Cardiac fibroblast (primary cell): ENCODE measurements at places on chromosomes 1 and 21.
A peak's percentile ranks its signal among the peaks of the same experiment; 100 is the strongest.

- peak; percentile 12 for DNase-seq
These were observed 55.6 kb upstream of the MYOCOS start for GRCh38 chr1:171566467-171566866.

- no peak for DNase-seq
These were observed 38.7 kb upstream of the LRRC8C start for GRCh38 chr1:89594096-89594740.

- DNase-seq: peak; percentile 67
These were observed 93.0 kb downstream of the DYRK1A start for GRCh38 chr21:37459575-37459974.

- DNase-seq: no peak
These were observed 41.8 kb downstream of the TRPM2 start for GRCh38 chr21:44395260-44395659.

DNA sequence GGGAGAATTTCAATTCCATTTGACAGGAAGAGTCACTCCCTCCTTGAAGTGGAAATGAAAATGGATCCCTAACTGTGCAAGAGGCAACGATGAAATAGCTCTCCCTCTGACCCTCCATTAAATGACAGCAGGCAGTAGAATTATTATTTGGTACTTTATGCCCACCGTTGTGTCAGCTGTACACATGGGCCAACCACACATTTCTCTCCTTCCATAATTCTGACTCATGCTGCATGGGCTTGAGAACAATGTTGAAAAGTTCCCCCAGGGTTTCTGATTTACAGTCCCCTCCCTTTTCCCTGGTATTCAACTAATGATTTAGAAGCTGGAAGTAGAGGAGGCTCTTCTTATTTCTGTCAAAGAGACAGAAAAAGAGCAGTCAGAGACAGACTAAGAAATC, 103.5 kb downstream of the RGS7 start:
- peak; percentile 76 for DNase-seq

GRCh38 chr1:227323967-227324268, 5.6 kb upstream of the CDC42BPA start:
- no peak for DNase-seq

- peak; percentile 83 for DNase-seq
These were observed at the start of gene PPFIA4 for GRCh38 chr1:203026031-203026665. TSS of gene PPFIA4 (plus strand) at chr1:203026491. CDS start at chr1:203039009, 12,518 bp downstream.

GRCh38 chr1:156056326-156056849, 1.8 kb downstream of the LAMTOR2 start:
- no peak for DNase-seq

GRCh38 chr1:238653693-238654321, 732.6 kb upstream of the CHRM3 start:
- peak; percentile 41 for DNase-seq

GRCh38 chr1:99675292-99675691, 29.4 kb downstream of the PALMD start:
- no peak for DNase-seq

- DNase-seq: no peak
These were observed 31.3 kb downstream of the PTGFRN start for GRCh38 chr1:116940814-116941599.

DNA sequence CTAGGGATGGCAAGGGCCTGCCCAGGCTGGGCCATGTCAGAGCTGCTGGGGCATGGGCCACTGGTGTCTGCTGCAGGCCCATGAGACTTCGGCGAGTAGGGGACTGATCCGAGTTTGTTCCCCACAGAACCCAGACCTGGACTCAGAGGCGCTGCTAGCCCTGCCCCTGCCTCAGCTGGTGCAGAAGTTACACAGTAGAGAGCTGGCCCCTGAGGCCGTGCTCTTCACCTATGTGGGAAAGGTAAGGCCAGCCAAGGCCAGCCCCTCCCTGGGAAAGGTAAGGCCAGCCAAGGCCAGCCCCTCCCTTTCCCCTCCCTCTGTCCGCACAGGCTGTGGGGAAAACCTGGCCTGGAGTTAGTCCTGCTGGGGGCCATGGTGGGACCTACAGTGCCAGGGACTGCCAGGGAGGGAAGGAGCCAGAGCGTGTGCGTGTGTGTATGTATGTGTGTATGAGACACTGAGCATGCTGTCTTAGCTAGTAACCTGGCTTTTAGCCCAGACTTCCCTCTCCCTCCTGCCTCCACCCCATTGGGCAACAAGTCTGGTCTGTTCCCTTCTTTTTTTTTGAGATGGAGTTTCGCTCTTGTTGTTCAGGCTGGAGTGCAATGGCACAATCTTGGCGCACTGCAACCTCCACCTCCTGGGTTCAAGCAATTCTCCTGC, 8.0 kb downstream of the FAAH start:
- DNase-seq: peak; percentile 94

GRCh38 chr1:15618077-15618654, 908 bp downstream of the DDI2 start:
- peak; percentile 17 for DNase-seq

DNA sequence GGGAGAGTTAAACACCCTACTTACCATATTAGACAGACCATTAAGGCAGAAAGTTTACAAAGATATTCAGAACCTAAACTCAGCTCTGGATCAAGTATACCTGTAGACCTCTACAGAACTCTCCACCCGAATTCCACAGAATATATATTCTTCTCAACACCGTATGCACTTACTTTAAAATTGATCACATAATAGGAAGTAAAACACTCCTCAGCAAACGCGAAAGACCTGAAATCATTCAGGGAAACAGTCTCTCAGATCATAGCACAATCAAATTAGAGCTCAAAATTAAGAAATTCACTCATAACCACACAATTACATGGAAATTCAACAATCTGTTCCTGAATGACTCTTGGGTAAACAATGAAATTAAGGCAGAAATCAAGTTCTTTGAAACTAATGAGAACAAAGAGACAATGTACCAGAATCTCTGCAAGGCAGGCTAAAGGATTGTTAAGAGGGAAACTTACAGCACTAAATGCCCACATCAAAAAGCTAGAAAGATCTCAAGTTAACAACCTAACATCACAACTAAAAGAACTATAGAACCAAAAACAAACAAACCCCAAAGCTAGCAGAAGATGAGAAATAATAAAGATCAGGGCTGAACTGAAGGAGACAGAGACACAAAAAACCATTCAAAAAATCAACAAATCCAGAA, 19.1 kb downstream of the CD84 start:
- no peak for DNase-seq

DNA sequence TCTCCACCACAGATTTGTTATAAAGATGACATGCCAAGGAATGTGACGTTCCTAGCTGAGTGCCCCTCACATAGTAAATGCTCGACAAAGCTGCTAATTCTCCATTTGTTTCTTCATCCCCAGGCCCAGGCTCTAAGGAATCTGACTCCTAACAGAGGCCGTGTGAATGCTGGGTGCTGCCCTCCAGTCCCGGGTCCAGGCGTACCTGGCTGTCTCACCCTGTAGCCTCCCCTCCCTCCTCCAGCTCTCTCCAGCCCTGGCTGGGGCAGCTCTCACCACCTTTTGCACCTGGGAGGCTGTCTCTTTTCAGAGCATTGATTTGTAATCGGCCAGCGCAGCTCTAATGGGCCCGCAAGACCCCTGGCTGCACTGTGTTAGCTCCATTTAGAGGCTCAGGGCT, 11.2 kb upstream of the KLHDC7A start:
- DNase-seq: no peak

DNA sequence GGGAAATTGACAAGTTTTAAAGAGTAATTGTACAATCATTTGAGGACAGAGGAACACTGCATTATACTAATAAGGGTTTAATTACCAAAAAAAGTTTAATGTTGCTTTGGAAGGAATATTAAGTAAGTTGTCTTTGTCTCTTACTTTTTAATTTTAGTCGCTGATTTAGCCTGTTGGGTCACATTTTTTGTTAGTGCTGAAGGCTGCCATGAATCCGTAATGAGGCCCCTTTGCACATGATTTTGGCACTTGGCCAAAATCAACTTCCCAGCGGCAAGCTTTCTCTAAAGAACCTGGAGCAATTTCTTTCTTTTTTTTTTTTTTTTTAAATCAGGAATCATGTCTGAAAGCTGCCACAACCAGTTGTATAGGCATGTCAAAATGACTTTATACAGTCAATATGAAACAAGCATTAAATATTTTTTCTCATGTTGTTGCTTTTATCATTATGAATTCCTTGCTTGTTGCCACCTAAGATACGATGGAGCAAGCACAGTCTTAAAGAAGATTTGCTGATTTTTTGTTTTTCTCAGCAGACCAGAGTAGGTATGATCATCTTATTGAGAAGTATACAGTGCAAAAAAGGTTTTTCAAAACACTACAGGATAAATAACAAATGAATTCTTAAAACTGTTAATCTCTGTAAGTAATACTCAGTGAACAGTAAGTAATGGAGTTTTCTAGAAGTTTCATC, 690.4 kb downstream of the USP25 start:
- peak; percentile 83 for DNase-seq

DNA sequence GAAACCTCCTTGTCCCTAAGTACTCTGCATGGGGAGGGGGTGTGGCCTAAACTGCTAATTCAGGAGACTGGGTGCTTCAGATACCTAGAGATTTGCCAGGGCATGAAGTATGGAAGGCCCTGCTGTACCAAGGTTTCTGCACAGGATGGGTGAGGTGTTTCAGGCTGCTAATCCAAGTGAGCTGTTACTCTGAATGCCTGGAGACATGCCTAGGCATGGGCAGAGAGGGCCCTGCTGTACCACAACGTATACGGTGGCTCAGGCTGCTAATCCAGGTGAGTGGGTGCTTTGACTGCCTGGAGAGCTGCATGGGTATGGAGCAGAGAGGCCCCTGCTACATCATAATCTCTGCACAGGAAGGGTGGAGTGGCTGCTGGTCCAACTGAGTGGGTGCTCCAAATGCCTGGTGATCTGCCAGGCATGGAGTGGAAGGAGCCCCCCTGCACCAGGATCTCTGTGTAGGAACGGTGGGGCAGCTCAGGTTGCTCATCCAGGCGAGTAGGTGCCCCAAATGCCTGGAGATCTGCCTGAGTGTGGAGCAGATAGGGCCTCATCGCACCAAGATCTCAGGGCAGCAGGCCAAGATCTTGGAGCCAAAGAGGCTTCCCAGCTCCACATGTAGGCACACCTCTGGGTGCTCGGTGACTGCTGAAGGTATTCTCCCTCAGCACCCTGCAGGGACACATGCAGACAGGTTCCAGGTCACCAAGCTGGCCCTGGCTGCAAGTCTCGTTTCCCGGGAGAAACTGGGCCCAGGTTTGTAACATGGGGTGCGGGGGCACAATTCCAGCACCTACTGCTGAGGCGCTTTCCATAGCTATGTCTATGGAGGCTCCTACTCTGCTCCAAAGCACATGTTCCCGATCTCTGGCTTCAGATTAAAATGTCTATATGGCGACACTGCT, 252.5 kb upstream of the PLXNA2 start:
- DNase-seq: no peak

GRCh38 chr1:108590957-108591356, 31.1 kb downstream of the EEIG2 start:
- peak; percentile 98 for DNase-seq

DNA sequence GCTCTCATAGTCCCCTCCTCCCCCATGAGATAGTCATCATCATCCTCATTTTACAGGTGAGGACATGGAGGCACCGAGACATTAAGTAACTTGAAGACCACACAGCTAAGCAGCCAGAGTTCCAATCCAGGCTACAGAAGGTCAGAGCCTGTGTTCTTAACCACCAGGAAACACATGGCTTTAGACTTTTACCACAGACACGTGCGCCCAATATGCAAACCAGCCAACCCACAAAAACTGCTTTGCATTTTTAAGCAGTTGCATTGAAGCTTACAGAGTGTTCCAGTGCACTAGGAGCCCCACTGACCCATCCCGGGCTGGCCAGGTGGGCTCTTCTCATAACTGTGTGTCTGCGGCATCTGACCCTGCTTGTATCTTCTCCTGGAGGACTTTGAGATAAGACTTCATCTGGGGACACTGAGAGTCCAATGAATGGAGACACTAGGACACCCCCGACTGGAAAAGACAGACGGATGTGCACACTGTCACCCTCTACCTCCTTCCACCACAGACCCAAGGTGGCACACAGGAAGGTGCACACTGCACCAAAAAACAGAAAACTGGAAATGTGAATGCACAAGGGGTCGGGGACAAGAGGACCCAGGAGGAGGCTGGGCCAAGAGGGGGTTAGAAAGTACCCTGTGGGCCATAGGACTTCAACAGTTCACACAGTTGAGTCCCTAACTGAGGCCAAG, 56.4 kb downstream of the ETS2 start:
- no peak for DNase-seq

DNA sequence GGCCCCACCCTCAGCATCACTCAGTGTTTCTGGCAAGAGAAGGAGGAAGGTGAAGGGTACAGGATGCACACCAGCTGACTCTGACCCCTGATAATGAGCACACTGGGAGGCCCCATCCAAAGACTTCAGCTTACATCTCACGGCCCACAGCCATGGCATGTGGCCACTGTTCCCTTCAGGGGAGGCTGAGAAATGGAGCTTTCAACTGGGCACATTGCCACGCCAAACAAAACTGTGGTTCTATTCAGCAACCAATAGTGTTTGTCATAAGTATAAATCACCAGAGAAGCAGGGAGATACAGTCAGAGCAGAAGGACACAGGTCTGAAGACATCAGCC, 12.7 kb upstream of the TRAF3IP3 start:
- peak; percentile 77 for DNase-seq

DNA sequence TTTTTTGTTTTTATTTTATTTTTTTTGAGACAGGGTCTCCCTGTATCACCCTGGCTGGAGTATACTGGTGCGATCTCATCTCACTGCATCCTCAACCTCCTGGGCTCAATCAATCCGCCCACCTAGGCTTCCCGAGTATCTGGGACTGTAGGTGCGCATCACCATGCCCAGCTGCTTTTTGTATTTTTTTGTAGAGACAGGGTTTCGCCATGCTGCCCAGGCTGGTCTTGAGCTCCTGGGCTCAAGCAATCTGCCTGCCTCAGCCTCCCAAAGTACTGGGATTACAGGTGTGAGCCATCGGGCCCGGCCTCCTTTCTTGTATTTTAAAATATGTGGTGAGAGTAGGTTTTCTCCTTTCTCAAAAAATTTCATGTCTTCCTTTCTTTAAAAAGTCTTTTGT, 122.6 kb downstream of the XPR1 start:
- DNase-seq: no peak

- no peak for DNase-seq
These were observed 30.6 kb downstream of the KIF14 start for GRCh38 chr1:200590001-200590400.

- DNase-seq: no peak
These were observed 18.6 kb downstream of the SMG7 start for GRCh38 chr1:183490932-183491331.

DNA sequence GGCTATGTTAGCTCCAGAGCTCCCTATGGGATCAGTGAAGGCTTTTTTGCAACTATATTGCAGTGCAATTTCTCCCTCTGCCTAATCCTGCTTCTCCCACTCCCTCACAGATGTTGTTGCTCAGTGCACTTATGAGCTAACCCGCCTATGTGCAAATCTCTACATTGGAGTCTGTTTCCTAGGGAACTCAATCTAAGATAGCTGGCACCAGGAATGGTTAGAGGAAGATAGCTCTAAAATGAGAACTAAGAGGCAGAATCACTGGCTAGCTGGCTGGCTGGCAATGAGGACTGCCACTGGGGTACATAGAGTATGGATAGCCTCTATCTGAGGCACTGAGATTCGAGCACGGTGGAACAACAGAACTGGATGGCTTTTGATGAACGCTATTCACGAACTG, 39.5 kb downstream of the ADSS2 start:
- DNase-seq: no peak

GRCh38 chr1:212955961-212956620, 5.8 kb downstream of the VASH2 start:
- no peak for DNase-seq

GRCh38 chr1:178418284-178418955, 78.3 kb downstream of the CLEC20A start:
- DNase-seq: no peak

- no peak for DNase-seq
These were observed 26.8 kb upstream of the UBE2U start for GRCh38 chr1:64176659-64177058.

GRCh38 chr1:163399001-163399400, 77.2 kb downstream of the NUF2 start:
- DNase-seq: no peak
